ENCODE measurements at places on chromosomes 3 and 15.

- no peak for DNase-seq
Measured at GRCh38 chr3:61110576-61110975, 140.7 kb downstream of the FHIT start.

- DNase-seq = no peak
Measured at GRCh38 chr15:77421370-77421700, 647 bp downstream of the HMG20A start.

GRCh38 chr15:60093273-60094067, 89.4 kb downstream of the FOXB1 start:
- peak; percentile 37 for DNase-seq

GRCh38 chr3:158313338-158313927, 203.5 kb downstream of the RSRC1 start:
- peak; percentile 30 for DNase-seq

DNA sequence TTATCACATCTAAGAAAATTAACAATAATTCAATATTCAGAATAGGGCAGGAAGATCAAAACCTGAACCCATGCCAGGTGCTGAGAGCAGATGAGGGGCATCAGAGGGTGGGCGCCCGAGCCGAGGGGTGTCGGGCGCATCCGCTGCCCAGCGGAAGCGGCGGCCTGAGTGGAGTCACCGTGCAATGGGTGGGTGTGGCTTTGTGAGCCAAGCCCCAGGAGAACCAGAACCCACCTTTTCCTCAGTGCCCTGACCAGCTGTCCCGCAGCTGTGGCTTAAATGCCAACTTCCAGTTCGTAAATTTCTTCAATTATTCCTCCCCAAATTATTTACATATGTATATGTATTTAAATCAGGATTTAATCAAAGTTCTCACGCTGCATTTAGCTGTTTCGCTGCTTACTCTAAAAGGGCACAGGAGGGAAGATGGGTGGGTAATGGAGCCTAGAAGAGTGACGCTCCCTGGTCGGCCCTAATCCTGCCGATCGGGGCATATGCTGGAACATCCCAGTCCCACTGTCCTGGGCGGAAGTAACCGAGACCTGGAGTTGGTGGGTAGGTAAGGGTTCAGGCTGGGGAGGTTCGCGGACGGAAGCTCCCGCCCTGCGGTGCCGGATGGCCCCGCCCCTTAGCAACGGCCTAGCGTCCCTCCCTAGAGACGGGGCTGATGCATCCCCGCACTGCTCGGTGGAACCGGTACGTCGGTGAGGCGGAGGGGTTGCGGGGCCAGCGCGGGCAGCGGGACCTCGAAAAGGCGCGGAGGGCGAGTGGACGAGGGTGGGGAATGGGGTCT, 1.3 kb downstream of the DNAH1 start:
- DNase-seq = no peak

DNA sequence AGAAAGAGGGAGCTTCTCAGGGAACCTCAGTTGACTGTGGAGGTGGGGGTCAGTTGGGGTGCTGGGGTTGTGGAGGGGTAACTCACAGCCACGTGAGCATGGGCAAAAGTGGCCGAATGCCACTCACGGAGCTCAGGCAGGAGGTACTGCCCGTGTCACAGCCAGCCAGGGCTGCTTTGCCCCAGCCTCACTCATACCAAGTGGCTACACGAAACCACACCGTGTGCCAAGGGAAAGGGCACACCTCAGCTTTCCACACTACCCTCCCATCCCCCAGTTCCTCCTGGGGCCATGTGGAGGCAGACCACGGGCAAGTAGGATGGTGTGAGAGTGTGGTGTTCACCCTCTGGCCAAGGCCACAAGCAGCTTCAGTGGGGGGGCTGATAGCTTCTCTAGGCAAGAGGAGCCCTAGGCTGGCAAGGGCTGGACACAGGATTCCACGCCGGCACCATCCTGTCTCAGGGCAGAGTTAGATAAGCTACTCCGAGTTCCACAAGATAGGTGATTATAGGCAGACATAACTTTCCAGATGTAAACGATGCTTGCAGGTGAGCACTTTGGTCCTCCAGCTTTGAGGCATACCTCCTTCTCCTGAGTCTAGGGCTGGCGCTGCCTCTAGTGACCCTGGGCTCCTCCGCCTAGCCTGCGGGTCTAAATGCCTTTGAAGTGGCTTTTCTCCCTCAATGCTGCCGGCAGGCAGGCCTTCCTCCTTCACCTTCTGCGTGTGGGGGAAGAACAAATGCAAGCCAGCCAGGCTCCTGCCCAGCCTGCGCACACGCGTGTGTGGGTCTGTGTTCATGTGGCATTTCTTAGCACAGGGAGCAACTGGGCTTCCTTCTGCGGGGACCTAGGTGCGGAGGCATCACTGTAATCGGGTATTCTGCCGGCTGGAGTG, 25.0 kb downstream of the RGMA start:
- no peak for DNase-seq

DNA sequence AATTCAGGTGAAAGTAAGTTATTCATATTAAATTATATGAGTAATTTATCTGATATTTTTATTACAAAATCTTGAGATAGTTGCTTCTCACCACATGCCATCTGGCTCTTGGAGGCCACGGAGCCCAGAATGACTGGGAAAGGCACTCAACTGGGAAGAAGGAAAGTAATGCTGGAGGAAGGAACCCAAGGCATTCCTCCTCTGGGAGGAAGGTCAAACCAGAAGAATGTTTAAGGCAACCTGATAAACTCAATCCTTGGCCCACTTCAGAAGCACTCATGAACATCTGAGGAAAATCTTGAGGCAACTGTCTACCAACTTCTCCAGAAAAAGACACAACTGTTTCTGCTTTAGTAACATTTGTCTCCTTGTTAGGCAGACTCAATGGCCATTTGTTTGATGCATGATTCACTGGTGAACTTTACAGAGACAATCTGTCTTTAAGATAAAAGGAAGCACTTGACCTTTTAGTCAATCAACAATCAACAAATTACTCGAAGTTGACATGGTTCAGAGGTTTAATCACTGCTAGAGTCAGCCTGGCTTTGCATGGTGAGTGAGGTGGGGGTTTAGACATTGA, 261.4 kb upstream of the MME start:
- DNase-seq = no peak

DNA sequence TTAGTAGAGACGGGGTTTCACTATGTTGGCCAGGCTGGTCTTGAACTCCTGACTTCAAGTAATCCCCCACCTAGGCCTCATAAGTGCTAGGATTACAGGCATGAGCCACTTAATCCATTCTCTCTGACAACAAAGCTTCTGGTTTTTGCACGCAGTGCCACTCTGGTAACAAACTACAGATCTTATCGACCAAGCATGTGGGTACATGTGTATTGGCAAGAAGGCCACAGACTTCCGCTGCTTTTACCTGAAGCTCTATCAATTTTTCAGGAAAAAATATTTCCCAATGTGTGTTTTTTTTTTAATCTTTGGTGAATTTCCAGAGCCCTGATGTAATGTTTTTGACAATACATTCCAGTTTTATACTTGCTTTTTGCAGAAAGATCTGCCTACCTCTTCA, 182.5 kb downstream of the PCCB start:
- no peak for DNase-seq

GRCh38 chr3:13197795-13198194, 124.6 kb upstream of the IQSEC1 start:
- no peak for DNase-seq

GRCh38 chr15:63504247-63504978, at the start of gene USP3:
Gene USP3, plus strand, starts transcription at chr15:63504593. Its CDS starts 147 bp downstream, at chr15:63504740.
- peak; percentile 93 for DNase-seq

GRCh38 chr3:101851072-101851770, 1.9 kb downstream of the NFKBIZ start:
- no peak for DNase-seq

DNA sequence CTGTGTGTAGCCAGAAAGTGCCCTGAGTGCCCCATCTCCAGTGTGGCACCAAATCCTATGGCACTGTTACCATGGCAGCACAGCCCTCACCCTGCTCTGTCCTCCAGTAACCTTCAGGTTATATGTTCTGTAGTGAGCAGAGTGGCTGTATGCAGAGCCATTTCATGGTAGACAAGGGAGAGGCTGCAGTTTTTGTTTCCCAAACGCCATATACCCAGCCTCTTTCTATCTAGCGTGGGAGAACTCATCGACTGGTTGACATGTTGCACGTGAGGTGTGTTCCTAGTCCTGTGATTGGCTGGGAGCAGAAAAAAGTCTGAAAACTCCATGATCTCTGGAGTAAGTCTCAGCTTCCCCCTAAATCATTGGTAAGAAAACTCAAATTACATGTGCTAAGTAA, 2.0 kb downstream of the SIDT1 start:
- DNase-seq = no peak

DNA sequence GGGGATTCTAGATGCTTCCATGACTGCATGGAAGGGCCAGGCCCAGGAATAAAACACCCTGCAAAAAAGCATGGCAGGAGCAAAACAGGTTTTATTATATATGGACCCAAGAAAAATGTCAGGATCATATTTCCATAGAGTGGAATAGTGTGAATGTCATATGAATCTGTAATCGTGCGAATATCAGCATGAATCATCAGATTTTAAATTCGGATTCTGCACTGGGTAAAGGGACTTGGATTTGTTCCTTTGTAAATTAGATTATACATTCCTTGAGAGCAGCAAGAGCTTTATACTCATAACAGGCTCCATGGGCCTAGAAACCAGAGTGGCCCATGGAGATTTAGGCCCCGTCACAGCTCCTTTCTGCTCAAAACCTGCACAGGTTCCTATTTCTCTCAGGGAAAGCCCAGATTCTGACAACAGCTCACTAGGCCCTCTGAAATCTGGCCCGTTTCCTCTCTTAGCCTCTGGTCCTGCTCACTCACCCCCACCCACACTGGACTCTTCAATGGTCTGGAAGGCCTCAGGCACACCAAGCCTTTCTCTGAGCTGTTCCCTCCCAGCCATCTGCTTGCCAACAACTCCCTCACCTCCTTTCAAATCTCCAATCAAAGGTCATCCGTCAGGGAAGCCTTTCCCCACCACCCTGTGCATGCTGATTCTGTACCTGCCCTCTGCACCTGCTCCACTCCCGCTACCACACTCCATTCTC, 76.0 kb downstream of the FEM1B start:
- DNase-seq = no peak

- DNase-seq = no peak
Measured at GRCh38 chr3:52891615-52892081, 5.7 kb downstream of the STIMATE start.

GRCh38 chr3:64408770-64409169, 183.5 kb upstream of the PRICKLE2 start:
- DNase-seq = no peak

DNA sequence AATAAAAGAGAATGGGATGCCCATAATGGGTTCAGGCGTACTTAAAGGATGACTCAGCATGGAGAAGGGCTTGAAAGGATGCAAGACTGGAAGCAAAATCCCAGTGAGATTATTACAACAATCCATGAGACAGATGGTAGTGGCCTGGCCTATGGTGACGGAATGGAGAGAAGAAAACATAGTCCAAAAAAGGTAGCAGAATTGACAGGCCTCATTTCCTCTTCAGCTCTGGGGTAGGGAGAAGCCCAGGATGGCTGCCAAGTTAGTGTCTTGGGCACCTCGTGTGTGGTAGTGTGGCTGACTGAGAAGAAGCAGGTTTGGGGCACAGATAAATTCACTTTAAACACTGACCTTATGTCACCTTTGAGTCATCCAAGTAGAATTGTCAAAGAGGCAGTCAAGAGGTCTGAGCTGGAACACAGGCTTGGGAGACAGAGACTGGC, 18.1 kb downstream of the MB21D2 start:
- no peak for DNase-seq

DNA sequence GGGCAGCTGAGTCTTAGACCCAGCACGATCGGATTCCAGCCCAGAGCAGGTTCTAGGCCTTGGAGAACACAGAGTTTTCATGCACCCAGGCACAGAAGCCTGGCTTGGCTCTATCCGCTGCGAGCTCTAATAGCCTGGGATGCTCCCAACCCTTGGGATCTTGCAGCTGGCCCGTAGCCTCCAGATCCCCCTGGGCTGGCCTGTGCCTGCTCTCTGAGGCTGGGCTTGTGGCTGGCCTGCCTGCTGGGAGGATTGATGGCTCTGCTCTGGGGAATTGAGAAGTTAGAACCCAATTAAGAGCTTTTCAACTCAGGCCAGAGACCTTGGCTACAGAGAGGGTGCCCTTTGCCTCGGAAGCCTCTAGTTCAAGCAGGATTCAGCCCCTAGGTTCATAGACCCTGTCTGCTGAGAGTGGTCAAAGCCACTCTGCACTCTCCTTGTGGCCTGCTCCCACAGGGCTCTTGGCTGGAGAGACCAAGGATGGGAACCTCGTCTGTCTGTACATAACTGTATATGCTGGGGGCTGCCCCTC, 64.4 kb downstream of the MAGEF1 start:
- DNase-seq = no peak

DNA sequence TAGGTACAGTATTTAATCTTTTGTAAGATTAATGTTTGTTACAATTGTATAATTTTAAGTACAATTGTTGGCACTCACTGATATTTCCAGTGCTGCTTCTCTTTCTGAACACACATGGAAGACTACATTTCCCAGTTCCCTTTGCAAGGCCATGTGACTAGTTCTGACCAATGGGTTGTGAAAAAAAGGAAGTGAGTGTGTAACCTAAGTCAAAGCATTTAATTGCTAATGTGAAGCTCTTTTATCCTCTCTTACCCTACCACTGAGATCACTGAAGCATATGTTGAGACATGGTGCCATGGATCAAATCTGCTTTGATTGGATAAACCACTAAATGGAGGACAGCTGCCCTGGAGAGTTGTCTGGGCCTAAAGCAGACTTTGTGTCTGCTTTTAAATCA, 83.9 kb upstream of the PLXND1 start:
- peak; percentile 64 for DNase-seq

DNA sequence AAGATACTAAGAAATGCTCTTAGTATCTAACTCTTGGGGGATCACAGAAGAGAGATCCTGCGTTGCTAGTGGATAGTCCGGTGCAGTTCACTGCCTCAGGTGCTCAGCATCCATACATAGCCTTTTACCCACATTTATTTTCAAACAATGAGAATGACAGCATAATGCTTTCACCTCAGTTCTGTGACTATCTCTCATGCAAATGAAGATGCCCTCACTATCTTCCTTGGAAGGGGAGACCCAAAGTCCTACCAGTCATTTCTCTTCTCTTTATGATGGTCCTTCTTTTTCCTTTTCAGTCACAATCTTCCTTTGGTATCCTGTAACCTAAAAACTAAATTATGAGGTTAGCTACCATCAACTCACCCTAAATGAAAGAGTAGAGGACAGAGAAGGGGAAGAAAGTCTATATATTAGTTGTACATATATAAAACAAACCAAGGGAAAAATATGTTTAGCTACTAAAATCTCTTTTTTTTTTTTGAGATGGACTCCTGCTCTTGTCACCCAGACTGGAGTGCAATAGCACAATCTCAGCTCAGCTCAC, 30.9 kb upstream of the SLC28A2 start:
- no peak for DNase-seq

Data from NCI-H2081 (cell line).